Cortex of kidney (tissue), 1 donor: ENCODE measurements at places on chromosomes 1 and 21.

DNA sequence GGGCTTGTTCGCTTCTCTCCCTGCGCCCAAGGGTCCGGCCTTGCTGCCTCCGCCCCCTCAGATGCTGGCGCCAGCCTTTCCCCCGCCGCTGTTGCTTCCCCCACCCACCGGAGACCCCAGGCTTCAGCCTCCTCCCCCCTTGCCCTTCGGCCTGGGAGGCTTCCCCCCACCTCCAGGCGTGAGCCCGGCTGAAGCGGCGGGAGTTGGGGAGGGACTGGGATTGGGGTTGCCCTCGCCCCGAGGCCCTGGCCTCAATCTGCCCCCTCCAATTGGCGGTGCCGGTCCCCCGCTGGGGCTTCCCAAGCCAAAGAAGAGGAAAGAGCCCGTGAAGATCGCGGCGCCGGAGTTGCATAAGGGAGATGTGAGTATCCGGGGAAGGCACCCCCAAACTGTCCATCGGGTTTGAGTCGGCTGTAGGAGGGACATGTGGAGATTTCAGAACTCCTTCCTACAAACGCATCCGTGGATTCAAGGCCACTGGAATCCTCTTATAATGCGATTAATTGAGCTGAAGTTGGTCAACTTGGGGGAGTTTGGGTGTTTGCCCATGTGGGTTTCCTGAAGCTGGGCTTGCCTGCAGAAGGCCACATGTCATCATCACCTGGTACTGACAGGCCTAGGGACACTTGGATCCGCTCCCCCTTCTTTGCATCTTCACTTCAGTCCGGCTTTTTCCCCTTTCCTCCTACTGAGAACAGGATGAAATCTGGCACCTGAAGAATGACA, 707 bp downstream of the PRCC start:
- no peak for DNase-seq

DNA sequence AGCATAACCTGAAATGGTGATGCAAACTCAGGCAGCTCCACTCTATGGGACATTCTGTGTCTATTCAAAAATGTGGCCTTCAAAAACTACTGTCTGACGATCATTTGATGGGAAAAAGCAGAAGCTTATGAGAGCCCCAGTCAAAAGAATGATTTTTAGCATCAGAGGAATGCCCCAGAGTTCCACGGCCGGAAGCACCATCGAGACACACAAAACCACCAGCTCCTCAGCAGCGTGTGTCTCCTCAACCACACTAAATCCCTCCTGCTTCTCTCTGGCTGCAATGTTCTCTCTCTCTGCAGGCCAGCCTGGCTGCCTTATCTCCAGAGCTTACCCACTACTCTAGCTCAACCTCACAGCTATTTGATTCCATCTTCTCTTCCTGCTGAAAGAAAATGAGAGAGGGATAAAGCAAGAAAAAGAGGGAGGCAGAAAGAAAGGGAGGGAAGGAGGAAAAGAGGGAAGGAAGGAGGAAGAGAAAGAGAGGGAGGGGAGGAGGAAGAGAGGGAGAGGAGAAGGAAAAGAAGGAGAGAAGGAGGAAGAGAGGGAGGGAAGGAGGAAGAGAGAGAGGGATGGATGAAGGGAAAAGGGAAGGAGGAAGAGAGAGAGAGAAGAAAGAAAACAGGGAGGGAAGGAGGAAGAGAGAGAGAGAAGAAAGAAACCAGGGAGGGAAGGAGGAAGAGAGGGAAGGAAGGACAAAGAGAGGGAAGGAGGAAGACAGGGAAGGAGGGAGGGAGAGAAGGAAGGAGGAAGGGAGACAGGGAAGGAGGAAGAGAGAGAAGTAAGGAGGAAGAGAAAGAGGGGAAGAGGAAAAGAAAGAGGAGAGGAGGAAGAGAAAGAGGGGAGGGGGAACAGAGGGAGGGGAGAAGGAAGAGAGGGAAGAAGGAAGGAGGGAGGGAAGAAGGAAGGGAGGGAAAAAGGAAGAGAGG, 33.5 kb upstream of the LAPTM5 start:
- no peak for DNase-seq

DNA sequence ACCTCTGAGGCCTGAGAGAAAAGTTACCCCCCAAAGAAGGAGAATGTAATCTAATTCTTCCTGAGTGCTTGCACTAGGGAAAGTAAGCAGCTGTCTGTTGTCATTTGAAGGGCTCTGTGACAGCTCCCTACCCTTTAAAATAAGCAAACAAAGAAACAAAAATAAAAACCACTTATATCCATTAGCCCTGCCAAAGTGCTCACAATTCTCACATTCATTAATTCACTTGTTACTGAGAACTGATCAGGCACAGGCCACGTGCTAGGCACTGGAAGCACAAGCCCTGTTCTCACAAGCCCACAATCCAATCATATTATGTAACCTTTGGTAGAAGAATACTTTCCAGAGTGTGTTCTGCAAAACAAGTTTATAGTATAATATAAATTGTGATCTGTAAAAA, 199.4 kb downstream of the ZC3H11B start:
- no peak for DNase-seq

GRCh38 chr21:46662765-46663500, 27.5 kb downstream of the PRMT2 start:
- no peak for DNase-seq

- no peak for DNase-seq
Observed at GRCh38 chr1:6984986-6985385, 199.7 kb downstream of the CAMTA1 start.

DNA sequence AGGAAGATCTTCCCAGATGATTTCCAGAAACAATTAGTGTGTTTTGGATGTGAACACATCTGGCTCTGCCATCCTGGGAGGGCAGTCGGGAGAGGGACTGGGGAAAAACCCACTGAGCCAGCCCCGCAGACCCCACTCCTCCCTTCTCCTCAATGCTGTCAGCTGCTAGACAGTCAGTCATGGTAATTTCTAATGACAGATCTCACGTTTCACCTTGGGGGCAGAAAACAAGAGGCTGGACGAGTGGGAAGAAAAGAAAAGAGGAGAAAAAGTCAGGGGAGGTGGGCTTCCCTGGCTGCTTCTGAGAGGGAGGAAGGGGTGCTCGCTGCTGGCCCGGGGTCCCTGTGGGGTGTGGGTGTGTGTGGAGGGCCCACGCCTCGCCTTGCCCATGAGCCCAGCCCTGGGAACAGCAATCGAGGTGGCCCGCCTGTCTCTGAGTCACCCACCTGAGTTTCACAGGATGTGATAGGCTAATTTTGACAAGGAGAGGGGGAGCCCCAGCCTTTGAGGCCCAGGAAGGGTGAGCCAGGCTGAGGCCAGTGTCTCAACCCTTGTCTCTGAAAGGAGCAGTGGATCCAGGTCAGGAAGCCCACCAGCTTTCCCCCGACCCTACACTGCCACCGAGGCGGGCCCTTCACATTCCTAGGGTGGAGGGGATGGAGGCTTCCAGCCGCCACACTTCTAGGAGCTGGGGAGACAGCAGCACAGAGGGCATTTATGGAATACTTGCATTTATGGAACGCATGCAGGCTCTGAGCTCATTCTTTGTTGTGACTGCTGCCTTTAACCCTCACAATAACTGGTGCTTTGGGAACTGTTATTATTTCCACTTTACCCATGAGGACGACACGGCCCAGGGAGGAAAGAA, 49.1 kb upstream of the IFNLR1 start:
- no peak for DNase-seq

DNA sequence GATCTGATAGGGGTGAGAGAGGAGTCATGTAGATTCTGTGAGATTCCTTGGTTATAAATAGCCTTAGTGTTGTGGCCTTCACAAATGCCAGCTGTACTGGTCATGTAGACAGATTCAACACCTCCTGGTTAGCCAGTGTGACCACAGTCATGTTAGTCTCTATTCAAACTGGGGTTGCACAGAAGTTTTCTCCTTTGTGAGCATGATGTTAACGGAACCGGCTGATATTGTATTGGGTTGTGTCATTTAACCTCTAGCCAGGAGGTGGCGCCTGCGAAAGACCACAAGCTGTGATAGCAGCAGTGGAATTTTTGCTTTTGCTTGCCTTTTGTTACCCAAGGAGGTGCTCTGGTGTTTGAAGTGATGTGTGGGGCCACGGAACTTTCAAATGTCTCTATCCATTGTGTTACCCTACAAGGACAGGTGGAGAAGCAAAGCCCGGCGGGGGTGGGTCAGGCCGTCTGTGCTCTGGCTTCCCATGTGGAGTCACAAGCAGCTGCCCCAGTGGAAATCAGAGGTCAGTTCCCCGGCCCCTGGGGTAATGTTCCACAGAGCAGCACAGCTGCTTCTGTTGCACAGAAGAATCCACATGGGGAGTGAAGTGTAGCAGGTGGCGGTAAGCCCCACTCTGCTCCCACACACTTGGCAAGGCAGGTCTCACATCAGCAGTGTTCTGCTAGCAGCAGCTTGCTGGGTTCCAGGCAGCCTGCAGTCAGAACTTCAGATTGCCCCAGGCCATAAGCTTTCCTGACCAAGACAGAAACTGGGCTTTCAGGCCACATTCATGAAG, 112.6 kb downstream of the ADAMTS1 start:
- DNase-seq: no peak

GRCh38 chr1:169468982-169469381, 16.8 kb downstream of the SLC19A2 start:
- no peak for DNase-seq
